Pulmonary artery endothelial cell (primary cell): ENCODE measurements at places on chromosomes 2 and 18. TPM values are rescaled to one million over a fixed set of nuclear protein-coding genes. Genes with fewer than 3 reads are reported as not detected.

- DNase-seq: no peak
Observed at GRCh38 chr2:181074457-181074856, 94.1 kb downstream of the UBE2E3 start.

GRCh38 chr2:163984986-163985385, 249.2 kb upstream of the FIGN start:
- DNase-seq: no peak

- DNase-seq: no peak
Observed at GRCh38 chr2:155250800-155251199, 552.3 kb downstream of the KCNJ3 start.

DNA sequence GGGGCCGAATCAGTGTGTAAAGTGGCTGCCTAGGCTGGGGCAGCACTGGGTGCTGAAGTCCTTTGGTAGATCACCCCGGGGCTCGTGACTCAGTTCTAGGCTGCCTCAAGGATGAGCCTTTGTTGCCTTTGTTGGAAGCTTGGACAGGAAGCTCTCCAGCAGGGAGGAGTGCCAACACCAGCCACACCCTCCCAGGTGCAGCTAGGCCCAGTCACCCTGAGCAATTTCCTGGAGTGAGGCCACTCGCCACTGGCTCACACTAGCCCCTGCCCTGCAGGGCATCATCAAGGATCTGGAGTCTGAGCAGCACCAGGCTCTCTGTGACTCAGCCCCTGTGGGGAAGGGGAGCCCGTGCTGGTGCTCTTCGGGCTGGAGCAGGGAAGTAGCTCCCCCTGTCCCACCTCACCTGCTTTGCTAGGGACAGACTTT, 6.7 kb upstream of the SDC1 start:
- DNase-seq: no peak

DNA sequence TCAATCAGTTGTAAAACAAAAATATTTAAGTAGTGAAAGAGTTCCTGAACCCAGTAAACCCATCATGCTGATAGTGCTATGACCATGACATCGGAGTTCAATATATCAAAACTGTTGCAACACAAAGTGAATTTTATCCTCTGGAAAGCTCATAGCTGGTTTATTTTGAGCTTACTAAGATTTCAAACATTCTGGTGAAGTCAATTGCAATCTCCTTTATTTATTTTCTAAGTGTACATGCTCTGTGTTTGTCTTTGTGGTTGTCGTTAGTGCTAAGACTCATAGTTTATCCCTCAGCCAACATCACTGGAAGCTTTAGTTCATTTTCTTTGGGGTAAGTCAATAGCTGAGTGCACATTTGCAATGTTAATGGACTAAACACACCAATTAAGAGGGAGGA, 91.9 kb downstream of the QPCT start:
- DNase-seq: no peak

- no peak for DNase-seq
Observed at GRCh38 chr2:112848833-112849232, 12.3 kb upstream of the IL1B start.

- DNase-seq: no peak
Observed at GRCh38 chr2:132754867-132755472, 85.0 kb upstream of the LYPD1 start.

GRCh38 chr2:171478345-171478744, 43.9 kb upstream of the CYBRD1 start:
- peak; percentile 39 for DNase-seq

GRCh38 chr2:114651933-114652332, 209.5 kb downstream of the DPP10 start:
- no peak for DNase-seq

GRCh38 chr18:8980918-8981317, 121.6 kb upstream of the NDUFV2 start:
- DNase-seq: no peak

DNA sequence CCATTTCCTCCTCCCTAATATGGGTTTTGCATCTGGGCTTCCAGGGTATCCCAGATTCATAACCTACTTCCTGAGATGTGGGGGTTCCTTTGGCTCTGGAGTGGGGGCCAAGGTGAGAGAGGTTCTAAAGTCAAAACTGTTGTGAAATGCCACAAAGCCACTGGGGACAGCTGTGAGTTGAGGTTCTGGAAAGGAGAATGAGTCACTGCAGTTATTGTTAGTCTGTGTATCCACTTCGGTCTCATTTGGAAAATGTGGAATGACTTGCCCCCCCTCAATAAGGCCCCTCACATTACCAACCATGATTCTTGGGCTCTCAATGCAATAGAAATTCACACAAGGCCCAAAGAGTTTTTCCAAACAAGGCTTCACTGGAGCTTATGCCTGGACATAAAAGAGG, 51.1 kb upstream of the LGALSL start:
- no peak for DNase-seq

DNA sequence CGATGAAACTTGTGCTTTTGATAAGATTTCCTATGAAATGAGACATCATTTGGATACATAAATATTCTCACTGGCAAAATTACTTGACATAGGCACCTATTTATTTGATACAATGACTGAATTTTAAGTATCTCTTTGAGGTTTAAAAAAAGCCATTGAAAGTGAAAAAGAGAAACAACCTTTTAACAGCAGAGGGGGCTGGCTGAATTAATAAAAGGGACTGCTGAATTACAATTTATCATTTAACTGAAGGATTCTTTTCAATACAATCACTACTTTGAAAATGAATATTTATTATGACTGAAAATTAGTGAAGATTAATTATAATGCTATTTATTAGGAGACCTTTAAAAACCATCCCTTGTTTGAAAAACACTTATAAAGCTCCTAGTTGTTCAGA, 335.3 kb downstream of the DLGAP1 start:
- no peak for DNase-seq

DNA sequence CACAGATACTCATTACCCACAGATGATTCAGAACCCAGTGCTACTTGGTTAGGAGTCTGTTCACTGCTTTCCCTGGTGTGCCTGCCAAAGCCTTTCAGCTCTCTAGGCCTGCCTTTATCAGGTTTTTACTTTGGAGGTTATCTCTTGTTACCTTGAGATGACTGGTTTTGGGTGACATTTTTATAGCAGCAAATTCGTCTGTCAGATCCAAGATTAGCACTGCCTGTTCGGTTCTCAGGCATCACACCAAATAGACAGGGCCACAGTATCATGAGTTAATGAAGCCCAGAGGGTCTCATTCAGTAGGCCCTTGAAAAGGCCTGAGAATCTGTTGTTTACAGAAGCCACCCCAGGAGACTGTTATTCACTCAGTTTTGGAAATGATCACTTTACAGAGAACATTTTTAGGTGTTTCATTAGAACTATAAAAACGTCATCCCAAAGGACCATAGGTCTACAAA, 121.2 kb downstream of the OSBPL6 start:
- DNase-seq: no peak

DNA sequence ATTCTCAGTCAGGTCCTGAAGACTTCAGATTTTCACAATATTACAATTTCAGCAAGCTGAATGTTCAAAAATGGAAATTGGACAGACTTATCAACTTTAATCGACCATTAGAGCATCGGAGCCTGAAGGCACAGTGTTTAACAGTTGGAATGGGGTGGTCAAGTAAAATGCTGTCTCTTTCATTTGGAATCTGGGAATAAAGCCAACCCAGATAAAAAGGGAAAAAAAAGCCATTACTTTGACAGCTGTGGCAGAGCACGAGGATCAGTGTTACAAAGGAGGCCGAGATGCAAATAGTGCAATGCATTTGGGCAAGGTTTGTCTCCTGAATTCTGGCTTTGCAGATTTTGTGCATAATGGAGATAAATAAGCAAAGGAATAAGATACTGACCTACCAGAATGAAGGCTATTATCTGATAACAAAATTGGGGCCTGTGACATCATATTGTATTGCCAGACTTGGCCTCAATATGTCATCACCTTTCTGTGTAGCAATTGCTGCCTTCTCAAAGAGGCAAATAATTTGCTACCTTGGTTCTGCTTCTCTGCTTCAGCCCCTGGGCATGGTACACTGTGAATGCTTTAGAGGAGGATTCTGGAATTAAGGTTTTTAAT, 277.5 kb upstream of the KLHL29 start:
- no peak for DNase-seq

DNA sequence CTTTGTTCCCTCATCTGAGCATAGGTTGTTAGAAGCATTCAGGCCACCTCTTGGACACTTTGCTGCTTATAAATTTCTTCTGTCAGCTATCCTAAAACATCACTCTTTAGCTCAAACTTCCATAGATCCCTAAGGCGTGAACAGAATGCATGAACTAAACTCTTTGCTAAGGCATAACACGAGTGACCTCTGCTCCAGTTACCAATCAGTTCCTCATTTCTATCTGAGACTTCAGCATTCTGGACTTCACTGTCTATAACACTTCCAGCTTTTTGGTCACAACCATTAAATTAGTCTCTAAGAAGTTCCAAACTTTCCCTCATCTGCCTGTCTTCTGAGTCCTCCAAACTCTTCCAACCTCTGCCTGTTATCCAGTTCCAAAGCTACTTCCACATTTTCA, 8.3 kb upstream of the VWA3B start:
- no peak for DNase-seq

DNA sequence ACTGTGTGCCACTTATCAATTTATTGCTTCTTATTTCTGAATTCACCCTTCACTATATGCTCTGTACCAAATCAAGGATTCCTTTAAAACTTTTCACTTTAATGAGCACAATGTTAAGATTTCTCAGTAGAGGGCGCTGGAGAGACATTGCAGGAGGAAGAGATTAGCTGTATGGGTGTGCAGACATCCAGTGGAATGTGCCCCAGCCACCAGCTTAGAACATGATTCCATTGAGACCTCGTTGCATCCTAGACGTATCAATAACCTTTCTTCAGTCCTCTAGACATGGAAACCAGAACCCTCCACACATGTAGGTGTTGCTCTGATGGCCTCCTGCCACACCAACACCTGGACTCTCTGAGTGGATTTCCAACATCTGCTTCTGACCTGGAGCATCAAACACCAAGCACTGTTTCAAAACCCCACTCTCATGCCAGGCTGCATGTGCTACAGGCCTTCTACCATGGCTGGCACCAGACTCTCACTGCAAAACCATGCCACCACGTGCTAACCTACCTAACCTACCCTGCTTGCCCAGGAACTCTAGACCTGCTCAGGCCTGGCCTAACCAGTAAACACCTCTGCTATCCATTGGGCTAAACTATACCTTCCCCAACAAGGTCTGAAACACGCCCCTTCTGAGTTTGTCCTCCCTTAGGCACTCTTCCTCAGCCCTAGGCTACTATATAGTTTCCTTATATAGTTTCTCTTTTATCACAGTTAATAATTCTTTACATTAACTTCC, 633.2 kb upstream of the PKDCC start:
- DNase-seq: no peak

DNA sequence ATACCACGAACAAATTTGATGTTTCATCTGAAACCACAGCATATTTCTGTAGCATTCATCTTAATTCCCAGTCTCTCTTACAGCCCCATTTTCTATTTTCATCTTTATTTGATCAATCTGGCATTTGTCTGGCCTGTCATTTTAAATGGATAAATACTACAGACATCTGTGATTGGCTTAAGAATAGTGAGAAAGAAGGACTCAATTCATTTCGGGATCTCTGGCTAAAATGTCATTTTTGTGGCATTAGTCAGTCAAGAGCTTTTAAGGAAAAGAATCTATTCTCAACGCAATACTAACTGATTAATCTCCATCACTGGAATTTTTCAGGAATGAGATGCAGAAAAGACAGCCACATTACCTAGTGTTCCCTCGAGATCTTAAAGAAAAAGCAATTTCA, 585.9 kb downstream of the IRS1 start:
- DNase-seq: no peak

- DNase-seq: no peak
Observed at GRCh38 chr2:206565666-206566065, 76.6 kb upstream of the FAM237A start.

DNA sequence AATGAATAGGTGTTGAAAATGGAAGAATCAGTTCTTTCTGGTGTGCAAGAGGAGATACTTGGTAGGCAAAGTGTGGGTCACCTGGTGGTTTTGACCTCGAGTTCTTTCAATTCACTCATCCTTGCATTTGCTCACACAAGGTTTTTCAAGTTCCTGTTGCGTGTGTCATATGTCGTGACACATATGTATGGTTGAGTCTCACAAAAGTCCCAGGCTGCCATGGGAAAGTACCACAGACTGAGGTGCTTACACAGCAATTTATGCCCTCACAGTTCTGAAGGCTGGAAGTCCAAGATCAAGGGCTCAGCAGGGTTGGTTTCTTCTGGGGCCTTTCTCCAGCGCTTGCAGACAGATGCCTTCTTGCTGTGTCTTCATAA, 64.4 kb downstream of the NCK2 start:
- no peak for DNase-seq

DNA sequence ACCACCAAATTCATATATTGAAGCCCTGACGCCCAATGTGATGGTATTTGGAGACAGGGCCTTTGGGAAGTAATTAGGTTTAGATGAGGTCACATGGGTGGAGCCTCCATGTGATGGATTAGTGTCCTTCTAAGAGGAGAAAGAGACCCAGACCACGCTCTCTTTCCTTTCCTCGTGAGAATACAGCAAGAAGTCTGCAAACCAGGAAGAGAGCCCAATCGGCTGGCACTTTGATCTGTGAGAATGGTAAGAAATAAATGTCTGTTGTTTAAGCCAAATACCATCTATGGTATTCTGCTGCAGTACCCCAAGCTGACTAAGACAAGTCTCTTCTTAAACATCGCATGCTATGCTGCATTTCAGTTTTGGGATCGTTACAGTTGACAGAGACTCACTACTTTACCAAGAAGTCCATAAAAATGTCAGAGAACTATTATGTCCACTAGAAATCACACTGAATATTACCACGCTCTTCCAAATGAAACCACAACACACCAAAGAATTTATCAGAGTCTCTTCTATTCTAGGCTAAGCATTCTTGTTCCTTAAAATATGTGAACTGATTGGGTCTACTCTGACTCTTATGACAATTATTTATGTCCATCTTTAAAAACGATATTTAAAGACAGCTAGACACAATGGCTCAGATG, 48.5 kb downstream of the LPIN2 start:
- no peak for DNase-seq

The TMEM37 gene
- 0.73 and 2.3 TPM in 2 replicates for total RNA-seq

The ME2 gene
- total RNA-seq: 62.6 and 68.5 TPM in 2 replicates

The TMEM247 gene
- total RNA-seq: not detected in 2 replicates
